ENCODE measurements at places on chromosomes 12 and 14.

- no peak for DNase-seq
Observed at GRCh38 chr12:6434205-6435140, 10.3 kb upstream of the CD27 start.

GRCh38 chr14:95758331-95758730, 44.4 kb upstream of the TCL1A start:
- DNase-seq, result no peak

- DNase-seq, result no peak
Observed at GRCh38 chr12:107319533-107320032, 226.2 kb upstream of the CRY1 start.

DNA sequence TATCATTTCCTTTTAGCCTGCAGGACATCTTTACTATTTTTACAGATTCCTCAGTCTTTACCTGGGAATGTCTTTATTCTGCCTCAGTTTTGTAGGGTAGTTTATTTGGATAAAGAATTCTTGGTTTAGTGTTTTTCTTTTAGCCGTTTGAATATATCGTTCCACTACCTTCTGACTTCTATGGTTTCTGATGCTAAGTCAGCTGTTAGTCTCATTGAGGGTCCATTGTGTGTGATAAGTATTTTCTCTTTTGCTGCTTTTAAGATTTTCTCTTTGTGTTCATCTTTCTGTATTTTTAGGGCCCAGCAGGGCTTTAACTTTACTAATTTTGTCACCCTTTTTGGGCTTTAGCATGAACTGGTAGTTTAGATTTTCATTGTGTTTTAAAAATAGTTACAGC, 113.5 kb downstream of the MNAT1 start:
- no peak for DNase-seq

DNA sequence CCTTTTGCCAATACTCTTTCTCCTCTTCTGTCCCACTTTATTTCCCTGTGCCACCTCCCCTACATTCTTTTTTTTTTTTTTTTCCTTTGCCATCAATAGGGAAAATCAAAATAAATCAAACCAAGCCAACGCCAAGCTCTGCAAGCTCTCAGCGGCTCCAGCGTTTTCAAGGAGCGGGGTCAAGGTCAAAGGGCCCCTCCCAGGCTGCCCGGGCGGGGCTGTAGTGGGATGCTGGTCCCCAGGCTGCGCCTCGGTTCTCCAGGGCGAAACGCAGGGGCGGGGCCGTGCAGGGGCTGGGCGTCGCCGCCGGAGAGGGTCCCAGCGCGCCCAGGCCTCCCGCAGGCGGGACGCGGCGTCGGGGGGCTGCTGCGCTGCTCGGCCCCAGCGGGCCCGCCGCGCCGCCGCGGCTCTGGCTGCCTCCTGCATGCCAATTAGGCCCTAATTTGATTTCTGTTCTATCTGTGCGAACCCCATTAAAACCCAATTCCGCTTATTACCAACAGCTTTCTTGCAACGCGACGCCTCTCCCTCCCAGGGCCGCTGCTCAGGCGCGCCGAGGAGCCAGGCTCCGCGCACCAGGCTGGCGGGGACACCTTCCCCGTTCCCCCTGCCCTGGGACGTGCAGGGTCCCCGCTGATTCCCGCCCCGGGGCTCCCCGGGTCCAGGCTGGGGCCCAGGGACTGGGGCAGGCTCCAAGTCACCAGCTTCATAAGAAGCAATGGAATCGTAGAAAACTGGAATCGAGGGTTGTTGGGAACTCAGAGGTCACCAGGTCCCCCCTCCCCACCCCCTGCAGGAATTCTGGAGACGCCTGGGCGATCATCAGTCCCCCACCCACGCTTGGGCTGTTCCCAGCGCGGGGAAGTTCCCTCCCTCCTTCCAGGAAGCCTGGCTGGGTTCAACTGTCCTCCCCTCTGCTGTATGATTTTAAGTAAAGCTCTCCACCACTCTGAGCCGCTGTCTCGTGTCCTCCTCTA, 50.7 kb upstream of the MAP1LC3B2 start:
- no peak for DNase-seq

- DNase-seq, result no peak
Observed at GRCh38 chr14:104554088-104554607, 25.4 kb upstream of the C14orf180 start.

GRCh38 chr12:109244073-109244472, 65.0 kb downstream of the FOXN4 start:
- DNase-seq, result no peak

DNA sequence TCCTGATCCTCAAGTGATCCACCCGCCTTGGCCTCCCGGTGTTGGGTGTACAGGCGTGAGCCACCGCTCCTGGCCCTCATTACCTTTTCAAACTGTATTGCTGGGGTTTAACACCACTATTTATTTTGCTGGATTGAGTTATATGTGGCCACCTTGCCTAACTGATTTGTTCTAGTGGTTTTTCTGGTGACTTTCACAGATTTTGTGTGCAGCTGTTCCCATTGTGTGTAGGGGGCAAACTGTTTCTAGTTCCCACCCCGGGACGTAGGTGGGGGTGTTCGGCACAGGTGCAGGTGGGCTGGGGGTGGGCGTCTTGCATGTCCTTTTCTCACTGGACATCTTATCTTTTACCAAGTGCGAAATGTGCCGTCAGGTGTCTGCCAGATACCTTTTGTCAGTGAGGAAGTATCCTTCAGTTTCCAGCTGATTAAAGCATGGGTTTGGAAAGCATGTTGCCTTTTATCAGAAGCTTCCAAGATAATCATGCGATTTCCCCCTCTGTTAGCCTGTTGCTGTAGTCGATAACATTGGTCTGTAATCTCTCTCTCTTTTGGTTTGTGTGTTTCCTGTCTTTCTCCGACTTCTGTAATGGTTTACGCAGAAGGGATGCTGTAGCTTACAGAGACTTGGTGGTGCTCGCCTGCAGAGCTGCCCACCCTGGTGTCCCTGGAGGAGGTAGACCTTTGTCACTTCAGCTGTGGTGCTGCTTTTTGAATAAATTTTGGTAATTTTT, 33.6 kb downstream of the AACS start:
- no peak for DNase-seq

DNA sequence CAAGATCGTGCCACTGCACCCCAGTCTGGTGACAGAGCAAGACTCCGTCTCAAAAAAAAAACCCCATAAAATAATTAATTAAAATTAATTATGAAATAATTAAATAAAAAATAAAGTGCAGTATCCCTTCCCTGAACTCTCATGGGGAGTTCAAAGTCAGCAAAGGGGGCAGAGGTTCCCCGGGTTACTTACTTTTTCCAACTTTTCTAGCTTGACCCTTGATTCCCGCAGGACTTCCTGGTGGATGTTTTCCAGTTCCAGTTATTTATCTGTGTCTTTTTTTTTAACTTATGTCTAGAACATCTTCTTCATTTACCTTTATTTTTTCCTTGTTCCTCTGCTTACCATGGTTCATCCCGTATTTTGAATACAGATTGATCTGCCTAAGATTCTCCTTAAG, 197.4 kb downstream of the EPS8 start:
- DNase-seq, result no peak

DNA sequence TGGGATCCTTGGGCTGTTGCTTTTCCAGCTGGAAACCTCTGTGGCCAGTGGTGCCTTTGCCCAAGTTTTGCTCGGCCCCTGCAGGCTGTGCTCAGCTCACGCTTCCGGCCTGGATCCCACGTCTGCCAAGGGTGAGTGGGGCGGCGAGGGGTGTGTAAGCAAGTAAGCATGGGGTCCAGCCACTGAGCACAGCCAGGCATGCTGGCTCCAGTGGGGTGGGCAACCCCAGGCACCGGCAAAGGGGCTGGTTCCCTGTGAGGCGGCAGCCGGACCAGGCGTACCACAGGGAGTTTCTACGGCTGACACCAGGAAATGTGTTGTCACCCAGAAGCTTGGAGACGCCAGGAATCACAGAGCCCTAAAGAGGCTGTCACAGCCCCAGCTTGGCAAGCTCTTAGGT, 393.4 kb upstream of the CCDC196 start:
- DNase-seq, result no peak

GRCh38 chr14:61584331-61584741, 111.0 kb upstream of the HIF1A start:
- DNase-seq, result peak; percentile 80

DNA sequence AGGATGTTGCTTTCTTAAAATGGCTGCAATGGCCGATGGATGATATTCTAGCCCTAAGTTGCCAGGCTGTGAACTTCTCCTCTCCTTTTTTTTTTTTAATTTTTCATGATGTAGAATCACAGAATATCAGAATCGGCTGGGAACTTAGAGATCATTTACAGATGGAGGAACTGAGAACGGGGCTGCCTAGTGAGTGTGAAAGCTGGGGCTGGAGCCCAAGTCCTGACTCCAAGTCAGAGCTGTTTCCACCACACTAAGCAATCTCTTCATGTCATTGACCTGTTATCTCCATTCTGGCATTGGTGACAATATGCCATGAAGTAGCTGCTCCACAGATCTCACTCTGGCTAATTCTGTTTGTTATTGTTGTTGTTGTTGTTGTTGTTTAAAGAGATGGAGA, 121.7 kb downstream of the SLC38A1 start:
- no peak for DNase-seq

DNA sequence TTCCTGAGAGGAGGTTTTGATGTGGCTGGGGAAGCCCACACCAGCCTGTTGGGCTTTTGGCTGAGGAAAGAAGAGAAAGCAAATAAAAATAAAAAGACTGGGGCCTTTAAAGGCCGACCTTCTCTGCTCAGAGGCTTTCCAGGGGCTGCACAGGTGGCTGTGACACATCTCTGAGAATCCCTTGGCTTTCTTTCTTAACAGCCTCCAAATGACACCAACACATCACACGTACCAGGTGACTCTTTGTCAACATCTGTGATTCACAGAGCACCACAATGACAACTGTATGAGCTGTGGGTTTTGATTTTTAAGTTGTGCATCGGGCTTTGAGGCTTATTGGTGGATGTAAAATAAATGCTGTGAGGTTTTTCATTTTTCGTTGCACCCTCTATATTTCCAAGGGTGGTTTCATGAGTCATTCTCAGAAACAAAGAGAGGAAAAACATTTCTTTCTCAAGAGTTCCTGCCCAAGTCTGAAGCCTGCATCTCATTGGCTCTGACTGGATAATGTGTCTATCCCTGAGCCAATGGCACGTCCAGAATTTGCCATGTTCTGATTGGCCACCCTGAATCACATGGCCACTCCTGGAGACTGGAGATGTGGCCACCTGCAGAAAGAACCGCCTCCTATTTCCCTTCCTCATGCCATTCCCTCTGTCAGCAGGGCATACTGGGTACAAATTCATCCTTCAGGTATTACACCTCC, 349.0 kb downstream of the GLT1D1 start:
- no peak for DNase-seq

DNA sequence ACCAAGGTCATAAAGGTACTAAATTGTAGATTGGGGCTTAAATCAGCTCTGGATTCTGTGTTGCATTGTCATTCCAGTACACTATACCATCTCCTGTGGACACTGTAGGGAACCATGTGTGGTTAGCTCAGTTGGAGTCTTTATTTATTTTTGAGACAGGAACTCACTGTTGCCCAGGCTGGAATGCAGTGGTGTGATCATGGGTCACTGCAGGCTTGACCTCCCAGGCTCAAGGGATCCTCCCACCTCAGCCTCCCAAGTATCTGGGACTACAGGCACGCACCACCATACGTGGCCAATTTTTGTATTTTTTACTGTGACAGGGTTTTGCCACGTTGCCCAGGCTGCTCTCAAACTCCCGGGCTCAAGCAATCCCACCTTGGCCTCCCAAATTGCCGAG, 6.7 kb downstream of the PAPOLA start:
- no peak for DNase-seq

GRCh38 chr12:50924439-50925341, 27.7 kb upstream of the HIGD1C start:
- DNase-seq, result no peak

GRCh38 chr14:57462551-57462950, 31.1 kb downstream of the CCDC198 start:
- DNase-seq, result no peak

DNA sequence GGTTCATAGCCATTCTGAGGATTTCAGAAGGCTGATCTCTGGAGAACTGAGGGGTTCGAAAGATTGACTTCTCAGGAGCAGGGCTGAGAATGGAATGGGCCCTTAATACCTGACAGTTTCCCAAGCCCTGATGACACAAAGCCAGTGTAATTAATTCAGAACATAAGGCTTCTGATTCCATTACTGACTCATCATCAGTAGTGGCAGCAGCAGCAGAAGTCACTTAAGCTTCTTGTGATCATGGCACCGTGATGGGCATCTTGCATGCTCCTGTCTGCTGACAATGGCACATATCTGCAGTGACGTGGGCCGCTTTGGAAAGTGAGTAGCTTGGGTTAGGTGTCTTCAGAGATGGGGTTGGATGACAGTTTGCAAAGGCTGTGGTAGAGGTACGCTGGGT, 38.2 kb upstream of the GSG1 start:
- DNase-seq, result no peak

DNA sequence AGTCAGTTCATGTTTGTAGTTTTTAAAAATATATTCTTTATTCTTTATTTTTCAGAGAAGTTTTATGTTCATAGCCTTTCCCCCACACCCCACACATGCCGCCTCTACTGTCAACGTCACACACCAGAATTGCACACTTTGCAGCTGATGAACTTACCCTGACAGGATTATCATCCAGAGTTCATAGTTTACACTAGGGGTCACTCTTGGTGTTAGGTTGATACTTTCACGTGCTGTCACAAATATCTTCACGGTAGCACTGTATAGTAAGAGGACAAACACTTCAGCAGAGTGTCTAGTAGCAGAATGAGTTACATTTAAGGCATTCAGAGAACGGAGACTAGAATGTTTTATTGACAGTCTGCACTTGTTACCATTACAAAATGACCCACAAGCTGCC, 5.1 kb downstream of the DPPA3 start:
- peak; percentile 18 for DNase-seq

DNA sequence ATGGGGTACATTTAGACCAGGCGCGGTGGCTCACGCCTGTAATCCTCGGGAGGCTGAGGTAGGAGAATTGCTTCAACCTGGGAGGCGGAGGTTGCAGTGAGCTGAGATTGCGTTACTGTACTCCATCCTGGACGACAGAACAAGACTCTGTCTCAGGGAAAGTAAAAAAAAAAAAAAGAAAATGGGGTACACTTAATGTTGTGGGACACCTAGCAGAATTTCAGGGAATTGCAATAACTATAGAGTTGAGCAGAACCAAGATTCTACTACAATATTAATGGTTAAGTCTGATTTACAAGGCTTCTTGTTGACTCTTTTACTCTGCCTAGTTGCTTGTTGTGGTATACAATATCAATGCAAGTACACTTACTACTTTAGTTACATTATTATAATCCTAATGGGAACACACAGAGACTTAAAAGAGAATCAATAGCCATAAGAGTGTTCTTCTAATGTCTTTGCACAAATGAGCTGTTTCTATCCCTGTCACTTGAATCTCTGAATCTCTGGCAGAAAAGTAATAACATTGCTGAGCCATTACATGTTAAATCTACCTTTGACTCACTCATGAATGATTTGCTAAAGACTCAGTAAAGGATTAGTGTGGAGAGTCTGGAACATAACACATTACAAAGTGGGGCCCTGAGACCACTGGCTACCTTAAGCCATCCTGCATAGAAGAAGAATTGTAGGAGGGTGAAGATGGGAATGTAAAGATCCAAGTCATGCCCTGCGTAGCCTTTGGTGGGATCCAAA, 22.7 kb downstream of the BEST3 start:
- DNase-seq, result peak; percentile 39

GRCh38 chr12:123149501-123150274, 1.2 kb downstream of the PITPNM2 start:
- DNase-seq, result no peak

Measured in foreskin keratinocyte (primary cell).